Keratinocyte (primary cell): ENCODE measurements at places on chromosomes 12 and 14.

- DNase-seq, result no peak
Measured at GRCh38 chr12:3655328-3655900, 97.5 kb downstream of the CRACR2A start.

DNA sequence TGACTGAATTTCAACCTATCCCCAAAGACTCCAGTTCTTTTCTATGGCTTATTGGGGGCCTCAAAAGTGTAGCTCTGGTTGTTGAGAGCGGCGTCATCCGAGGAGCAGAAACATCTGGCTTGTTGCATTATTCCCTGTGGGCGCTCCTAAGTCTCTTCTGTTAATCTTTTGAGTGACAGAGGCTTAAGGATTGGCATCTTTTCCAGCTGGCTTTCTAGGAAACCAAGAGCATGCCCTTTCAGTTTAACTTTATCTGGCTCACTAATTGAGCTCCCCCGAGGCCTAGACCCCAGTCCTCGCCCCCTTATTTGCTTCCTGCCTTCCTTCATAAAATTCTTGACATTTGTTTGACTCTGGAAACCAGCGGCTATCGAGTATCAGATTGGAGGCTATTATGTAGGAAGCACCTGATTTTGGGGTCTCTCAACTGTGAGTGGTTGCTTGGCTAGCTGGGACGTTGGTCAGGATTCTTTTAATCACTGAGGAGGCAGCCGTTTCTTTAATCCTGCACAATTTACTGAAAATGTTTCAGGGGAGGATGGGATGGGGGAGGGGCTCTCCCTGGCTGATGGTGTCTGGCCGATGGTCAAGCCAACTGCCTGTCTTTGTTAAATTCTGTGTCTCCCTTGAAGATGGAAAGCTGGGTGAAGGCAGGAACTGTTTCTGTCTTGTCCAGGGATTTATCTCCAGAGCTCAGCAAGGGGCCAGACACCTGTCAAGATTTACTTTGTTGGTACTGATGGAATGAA, 3.1 kb downstream of the SMOC1 start:
- DNase-seq, result no peak

GRCh38 chr14:93113678-93114067, 2.1 kb downstream of the ITPK1 start:
- DNase-seq, result no peak

DNA sequence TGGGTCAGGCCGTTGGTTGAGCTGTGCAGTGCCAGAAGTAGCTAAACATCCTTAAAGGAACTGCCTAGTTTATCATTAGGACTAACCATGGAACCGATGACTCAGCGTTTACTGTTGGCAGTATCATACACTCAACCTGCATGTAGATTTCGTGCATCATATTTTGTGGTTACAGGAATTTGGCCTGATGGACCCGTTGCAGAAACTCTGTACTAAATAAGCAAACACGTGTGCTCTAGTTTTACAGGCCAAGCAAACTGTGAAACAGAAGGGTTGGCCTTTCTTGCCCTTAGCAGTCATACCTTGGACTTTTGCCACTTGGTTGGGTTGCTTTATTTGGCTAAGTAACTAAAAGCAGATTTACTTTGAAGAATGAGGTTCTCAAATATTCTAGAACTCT, 35.6 kb downstream of the DGLUCY start:
- DNase-seq, result peak; percentile 71

- DNase-seq, result no peak
Measured at GRCh38 chr14:32254952-32255679, 52.0 kb upstream of the RNU6-8 start.

GRCh38 chr12:124506145-124506831, 61.1 kb downstream of the NCOR2 start:
- no peak for DNase-seq

GRCh38 chr14:78997811-78998210, 827.6 kb downstream of the NRXN3 start:
- DNase-seq, result no peak

- no peak for DNase-seq
Measured at GRCh38 chr12:29709054-29709453, 74.7 kb downstream of the TMTC1 start.

DNA sequence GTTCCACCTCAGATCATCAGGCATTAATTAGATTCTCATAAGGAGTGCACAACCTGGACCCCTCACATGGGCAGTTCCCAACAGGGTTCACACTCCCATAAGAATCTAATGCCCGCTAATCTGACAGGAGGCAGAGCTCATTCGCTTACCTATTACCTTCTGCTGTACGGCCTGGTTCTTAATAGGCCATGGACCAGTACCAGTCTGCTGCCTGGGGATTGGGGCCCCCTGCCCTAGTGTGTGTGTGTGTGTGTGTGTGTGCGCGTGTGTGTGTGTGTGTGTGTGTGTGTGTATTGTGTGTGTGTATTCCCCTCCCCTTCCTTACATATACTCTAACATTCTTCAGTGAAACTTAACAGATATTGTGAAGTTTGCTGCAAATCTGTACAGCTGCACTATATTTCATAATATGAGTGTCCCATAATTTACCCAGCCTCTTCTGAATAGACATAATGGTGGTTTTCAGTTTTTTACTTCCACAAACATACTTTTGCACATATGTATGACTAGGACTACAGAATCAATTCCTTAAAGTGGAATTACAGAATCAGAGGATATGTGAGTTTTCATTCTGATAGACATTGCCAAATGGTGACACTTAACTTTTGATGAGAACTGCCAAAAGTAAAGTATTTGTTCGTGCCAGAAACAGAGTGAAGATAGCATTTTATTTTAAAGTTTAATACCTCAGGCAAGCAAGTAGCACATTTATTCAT, 205.2 kb upstream of the EEA1 start:
- no peak for DNase-seq

DNA sequence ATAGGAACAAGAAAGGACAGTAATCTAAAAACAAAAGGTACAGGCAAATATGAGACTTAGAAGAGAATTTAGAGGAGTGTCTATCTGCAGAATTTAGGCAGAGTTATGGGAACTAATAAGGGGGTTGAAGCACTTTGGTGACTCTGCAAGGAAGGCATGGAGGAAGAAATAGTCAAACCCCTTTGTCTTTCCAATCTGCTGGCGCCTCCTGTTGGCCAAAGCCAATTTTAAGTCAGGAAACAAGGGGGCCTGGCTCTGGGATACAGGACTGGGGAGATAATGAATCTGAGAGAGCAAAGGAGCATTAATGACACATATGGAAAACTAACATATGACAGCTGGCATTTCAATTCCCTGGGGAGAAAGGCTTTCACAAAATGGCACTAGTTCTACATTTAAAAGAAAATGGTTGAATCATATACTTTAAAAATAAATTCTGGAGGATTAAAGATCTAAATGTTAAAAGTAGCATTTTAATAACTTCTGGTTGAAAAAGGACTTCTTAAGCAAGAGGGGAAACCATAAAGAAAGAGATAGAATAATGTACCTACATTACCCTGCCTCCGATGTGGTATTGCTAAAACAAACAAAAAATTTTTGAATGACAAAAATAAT, 48.5 kb upstream of the CSRP2 start:
- DNase-seq, result no peak

DNA sequence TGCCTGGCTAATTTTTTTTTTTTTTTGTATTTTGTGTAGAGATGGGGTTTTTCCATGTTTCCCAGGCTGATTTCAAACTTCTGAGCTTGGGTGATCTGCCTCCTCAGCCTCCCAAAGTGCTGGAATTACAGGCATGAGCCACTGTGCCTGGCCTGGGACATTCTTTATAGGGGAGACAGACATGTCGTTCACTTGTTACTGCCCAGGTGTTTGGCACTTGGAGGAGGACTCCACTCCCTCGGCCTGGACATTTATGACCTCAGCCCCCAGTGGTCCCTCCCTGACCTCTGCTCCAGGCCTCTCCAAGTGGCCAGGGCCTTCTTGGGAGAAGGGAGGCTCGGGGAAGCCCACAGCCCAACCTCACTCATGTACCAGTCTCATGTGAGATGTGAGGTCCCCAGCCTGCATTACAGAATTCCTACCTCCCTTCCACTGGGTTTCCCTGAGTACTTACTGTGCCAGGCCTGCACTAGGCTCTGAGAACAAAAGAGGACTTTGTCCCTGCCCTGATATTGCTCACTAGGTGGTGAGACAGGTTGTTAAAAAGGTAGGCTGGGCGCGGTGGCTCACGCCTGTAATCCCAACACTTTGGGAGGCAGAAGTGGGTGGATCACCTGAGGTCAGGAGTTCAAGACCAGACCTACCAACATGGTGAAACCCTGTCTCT, 9.7 kb upstream of the POP5 start:
- no peak for DNase-seq

GRCh38 chr12:54197010-54197409, 8.2 kb upstream of the SMUG1 start:
- DNase-seq, result no peak

DNA sequence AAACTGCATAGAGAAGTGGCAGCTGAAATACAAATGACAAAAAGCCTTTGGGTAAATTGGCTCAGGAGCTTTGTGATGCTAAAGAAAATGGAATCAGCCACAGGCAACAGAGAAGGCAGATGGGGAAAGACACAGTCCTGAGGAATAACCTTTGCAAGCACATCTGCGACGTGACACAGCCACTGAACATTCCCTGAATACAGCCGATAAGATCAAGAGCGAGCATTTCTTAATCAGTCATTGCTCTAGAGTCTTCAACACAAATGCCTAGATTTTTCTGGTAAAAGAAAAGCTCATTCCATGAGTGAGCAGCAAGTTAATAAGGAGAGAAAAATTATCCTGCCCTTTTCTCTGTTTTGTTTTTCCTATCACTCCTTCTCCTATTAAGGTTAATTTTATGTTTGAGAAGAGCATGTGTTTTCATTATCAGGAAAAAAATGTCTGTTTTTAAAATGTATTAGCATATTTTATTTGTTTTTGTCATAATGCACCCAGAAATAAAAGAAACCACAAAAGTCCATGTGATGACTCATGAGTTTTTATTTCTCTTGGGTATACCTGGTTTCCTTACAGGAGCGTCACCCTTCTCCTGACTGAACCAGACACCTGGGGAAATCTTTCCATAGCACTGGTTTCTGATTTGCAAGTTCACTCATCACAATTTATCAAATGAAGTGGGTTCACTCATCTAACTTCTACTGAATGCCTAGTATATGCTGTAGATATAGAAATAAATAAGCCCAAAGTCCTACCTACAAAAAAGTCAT, 45.4 kb upstream of the PCED1B start:
- DNase-seq, result no peak

DNA sequence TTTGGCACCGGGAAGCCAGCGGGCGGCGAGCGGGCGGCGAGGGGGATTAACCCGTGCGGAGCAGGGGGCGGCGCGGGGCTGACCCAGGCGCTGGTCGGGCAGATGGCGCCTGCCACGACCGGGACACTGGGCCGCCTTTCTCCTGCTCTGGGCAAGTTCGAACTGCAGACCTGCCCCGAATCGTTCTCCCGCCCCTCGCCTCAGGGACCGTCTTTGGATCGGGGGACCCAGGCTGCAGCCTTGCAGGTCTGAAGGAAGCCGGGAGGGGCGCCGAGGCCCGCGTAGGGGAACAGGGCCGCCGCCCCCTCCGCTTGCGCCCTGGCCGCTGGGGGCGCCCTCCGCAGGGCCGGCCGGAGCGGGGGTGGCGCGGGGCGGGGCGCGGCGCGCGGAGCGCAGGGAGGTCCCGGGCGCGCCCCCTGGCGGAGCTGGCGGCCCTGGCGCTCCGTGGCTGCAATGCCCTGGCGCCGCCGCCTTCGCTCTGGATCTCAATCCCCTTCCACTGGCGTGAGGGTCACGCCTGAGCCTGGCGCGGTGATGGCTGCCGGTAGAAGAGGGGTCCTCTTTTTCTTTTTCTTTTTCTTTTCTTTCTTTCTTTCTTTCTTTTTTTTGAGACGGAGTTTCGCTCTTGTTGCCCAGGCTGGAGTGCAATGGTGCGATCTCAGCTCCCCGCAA, 449 bp upstream of the LTBP2 start:
- DNase-seq, result no peak

GRCh38 chr12:55831447-55831815, 2.0 kb upstream of the DNAJC14 start:
- no peak for DNase-seq

DNA sequence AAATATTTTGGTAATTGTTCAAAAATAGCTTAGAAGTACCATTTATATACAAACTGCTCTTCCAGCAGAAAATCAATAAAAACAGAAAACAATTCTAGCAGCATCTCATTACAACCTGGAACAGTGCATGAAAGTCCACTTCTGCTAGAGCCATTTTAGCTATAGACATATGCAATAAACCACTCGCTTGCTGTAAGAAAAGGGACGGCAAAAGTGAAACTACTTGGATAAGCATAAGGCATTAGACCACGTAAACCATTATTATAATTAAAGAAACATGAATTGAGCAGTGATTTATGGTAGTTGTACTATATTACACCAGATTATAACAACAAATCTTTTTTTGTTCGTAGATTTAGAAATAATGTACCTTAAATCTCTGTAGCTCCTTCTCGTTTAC, 48.7 kb downstream of the LRIG3 start:
- no peak for DNase-seq

DNA sequence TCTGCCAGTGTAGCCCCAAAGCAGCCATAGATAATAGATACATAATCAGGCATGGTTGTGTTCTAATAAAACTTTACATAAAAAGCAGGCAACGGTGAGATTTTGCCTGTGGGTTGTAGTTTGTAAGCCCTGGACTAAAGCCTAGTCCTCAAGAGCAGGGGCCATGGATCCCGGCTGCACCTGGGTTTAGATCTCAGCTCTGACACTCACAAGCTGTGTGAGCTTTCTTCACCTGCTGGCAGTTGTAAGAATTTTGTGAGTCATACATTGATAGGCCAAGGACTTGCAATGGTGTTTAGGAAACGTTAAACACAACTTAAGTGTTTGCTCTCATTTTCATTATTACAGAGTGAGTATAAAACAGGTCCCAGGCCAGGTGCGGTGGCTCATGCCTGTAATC, 395.8 kb upstream of the TBX3 start:
- no peak for DNase-seq
